ENCODE measurements at places on chromosomes 6 and 20.
A peak's percentile ranks its signal among the peaks of the same experiment; 100 is the strongest.

- DNase-seq: no peak
Measured at GRCh38 chr6:119035459-119035858, 43.0 kb downstream of the FAM184A start.

DNA sequence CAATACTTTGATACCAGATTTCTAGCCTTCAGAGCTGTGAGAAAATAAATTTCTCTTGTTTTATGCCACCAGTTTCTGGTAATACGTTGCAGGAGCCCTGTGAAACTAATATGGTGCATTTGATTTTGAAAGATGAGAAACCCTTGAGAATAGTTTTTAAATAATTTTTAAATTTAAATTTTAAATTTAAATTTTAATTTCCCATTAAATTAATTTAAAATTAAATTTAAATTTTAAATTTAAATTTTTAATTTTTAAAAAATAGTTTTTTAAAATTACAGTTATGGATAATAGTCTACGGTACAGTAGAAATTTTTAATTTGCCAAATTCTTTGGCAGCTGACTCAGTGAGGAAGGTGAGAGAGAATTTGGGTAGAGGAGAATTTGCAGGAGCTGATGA is 68.6 kb upstream of the SLC24A3 start:
- no peak for DNase-seq

- no peak for DNase-seq
Measured at GRCh38 chr6:140985679-140986275, 1146.9 kb upstream of the GJE1 start.

- no peak for DNase-seq
Measured at GRCh38 chr20:49445176-49445575, 37.3 kb downstream of the KCNB1 start.

- no peak for DNase-seq
Measured at GRCh38 chr6:81758221-81758620, 5.7 kb upstream of the TENT5A start.

DNA sequence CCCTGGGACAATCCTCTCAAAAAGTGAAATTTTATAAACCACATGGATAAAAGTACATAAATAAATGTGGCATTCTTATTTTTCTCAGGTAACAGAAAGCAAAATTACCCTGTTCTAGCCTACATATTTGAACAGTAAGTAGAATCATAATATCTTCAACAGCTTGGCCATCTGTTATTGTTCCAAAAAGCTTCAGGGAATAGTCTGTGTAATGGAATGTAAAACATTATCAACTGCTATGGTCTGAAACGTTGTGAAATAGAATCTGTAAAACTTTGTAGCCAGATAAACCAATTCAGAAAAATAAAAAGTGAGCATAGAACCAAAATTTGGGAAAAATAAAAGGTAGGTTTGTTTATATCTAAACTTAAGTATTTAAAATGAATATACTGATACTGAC is 114.7 kb downstream of the THEMIS start:
- DNase-seq: no peak

DNA sequence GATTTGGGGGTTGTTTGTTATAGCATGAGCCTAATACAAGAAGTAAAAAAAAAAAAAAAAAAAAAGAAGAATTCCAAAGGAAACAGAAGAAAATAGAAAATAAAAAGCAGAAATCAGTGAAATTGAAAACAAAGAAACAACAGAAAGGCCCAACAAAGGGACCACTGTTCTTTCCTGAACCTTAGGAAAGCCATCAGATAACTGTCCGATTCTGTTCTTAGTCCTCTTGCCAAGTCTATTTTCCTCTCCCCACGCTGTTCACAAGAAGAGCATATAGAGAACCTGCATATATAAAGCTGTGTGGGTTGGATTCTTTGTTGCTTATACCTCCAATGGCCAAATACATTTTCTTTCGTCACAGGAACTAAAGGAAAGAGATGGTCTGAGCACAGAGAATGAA is 38.0 kb upstream of the IPCEF1 start:
- no peak for DNase-seq

DNA sequence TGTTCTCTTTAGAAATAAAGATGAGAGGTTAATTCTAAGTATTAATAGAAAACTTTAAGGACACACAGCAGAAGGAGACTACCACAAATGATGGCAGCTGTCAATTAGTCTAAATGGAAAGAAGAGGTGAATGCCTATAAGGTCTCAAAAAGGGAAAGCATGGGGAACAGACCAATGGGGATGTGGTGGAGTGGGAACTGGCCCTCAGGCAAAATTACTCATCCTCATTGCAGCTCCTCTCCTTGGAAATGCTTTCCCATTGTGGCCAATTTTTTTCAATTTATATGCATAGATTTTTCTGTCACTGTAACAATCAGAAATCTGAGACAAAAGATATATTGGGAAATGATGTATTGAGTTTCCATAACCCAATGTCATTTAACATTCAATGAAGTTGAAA is 222.9 kb upstream of the DEFB112 start:
- no peak for DNase-seq

- no peak for DNase-seq
Measured at GRCh38 chr20:31716818-31717477, 5.7 kb downstream of the BCL2L1 start.

DNA sequence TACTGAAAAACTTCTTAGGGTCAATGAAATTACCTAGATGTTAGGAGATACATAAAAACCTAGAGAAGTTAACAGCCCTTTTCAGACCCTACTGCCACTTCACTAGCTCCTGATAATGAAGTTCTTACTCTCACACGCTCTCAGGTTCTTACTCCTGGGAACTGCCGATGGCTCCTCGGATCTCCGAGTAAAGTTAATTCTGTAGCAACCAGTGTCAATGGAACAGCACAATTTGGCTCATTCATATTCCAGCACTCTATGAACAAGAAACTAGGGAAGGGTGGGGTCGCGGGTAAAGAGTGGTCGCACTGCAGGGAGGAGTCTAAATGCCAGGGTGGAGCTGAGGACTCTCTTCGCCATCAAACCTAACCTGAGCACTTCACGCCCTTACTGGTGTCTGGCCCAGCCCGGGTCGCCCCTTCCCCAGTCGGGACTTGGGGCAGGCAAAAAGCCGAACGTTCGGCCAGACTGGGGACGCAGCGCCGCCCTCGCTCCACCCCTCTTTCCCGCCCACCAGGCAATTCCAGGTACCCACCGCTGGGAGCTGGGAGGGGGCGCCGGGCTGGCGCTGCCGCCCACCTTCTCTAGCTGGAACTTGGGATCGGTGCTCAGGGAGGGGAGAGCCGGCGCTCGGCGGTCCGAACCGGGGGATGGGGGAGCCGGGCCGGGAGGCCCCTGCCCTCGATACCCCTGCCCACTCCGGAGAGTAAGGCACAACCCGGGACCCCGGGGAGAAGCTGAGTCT is 744 bp downstream of the RAB23 start:
- DNase-seq: no peak

GRCh38 chr20:62961310-62961783 is 8.8 kb downstream of the SLC17A9 start:
- DNase-seq: no peak

DNA sequence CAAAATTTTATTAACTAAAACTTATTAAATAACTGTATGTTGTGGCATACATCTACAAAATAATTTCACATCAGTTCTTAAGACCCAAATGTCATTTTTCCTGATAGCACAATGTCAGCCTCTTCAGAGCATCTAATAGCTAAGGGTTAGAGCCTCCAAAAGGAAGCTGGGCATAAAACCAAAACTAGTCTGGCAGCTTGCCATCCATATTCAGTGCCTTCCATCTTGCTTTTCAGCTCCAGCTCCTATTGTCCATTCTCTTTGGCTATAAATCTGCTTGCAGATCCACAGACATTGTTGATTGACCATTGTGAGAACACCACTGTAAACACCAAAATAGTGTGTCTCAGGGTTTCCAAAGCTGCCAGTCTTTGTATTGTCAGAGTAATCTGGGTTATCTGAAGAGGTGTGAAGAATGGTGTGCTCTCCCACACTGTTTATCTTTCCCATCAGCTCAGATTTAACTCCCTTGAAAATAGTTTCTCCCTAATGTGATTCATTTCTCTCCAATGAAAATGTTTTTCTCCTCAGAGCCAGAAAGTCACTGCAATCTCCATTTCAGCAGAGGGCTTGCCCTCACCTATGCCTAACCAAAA is 154.8 kb upstream of the KCNQ5 start:
- peak; percentile 50 for DNase-seq

DNA sequence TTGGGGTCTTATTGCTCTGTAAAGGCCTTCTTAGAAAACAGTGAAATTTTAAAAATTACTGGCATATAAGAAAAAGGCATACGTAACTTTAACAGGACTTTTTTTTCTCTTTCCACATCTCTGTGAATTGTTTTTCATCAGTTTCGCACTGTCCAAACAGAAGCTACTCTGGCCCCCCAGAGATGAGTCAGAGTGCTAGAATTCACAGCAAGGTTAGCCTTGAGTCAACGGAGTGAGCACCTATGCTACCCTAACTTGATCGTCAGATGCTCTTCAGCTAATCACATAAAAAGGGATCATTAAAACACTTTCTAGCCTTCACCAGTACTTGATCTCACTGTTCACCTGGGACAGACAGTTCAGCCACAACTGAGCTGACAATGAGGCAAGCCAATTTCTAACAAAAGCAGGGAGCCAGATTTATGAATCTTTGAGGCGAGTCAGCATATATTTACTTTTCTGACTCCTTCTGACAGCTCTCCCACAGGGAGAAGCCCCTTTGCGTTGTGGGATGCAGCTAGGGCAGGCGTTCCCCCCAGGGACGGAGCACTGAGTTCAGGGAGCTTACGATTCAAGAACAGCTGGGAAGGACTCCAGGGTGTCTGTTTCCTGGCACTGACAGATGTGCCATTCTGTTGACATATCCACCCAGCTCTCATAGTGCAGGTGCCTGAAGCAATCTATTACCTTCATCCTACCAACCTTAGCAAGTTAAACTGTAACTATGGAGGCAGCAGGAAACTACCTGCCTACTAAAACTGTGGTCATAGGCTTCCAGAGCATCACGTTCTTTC is 46.4 kb upstream of the SPDEF start:
- DNase-seq: no peak

- no peak for DNase-seq
Measured at GRCh38 chr6:138680085-138680484, 93.5 kb upstream of the CCDC28A start.

DNA sequence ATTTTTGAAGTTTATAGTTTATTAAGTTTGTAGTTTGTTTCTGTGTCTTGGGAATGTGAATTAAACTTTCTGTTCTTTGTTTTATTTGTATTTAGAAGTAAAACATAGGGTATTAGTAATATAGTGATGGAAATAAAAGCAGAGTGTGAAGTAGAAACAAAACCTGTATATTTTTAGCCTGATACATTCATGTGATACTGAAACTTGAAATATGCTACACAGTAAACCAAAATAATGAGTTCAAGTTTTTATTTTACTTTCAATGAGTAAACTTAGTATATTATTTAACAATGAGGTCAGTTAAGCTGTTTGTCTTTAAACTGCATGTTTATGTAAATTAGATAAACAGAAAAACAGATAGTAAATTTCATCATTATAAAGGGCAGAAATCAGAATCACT is 1592.6 kb downstream of the GRIK2 start:
- DNase-seq: no peak

DNA sequence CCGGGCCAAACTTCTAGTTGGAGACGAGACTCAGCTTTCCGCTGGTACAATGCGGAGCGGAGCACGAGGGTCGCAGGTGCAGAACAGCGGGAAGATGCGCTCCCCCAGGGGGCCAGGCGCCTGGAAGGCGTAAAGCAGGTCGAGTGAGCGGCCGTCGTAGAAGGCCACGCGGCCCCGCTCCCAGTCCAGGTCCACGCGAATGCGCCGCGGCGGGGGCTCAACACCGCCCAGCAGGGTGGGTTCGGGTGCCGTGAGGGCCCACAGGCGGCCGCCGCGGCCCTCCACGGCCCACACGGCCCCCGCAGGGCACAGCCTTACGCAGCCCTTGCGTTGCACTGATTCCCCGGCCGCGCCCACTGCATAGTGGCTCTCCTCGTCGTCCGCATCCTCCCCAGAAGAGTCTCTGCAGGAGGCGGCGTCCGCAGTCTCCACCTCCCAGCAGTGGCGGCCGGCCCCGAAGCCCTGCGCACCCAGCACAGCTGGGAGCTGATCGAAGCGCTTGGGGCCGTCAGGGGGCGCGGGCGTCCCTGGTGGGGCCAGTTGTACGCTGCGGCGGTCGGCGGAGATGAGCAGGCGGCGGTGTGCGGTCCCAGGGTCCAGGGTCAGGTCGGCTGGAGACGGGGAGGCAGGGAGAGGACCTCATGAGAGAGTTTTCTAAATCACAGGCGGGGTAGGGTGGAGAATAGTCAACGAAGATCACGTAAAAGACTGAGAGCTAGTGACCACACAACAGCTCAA is 4.3 kb downstream of the PPP1R11 start:
- no peak for DNase-seq

GRCh38 chr6:34463299-34463698 is 2.6 kb upstream of the PACSIN1 start:
- DNase-seq: no peak

DNA sequence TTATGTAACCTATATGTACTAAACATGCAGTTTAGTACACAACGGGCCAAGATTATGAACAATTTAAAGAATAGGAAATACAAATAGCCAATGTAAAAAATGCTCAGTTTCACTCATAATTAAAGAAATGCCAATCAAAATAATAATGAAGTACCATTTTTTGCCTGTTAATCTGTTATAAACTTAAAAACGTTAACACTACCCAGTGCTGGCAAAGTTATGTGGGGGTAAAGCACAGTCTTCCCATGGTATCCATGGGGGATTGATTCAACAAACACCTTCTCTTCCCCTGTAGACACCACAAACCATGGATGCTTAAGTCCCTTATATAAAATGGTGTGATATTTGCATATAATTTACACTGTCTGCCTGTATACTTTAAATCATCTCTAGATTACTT is 205.3 kb upstream of the SIM1 start:
- DNase-seq: no peak

DNA sequence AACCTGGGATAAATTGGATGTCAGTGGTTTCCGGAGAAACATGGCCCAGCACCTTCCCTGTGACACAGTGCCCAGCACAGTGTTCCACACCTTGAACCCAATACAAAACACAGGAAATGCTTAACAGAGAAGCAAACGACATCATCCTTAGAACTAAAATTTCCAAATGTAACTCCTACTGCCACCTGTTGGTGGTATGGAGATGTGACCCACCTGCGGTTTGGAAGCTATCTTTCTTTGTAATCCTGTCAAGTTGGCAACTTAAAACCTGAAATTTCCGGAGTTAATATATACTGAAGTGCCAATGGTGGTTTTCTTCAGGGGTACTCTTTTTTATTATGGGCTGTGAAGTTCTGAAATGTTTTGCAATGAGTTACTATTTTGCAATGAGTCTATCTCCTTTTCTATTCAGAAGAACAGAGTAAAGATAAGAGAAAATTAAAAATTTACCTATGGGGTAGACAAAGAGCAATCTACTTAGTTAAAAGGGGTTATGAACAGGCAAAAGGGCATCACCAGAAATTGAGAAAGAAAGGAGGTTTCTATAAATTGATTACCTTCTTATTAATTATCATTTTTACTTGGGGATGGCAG is 658.8 kb downstream of the PTPRT start:
- DNase-seq: no peak

GRCh38 chr6:109865968-109866367 is 112.1 kb upstream of the GPR6 start:
- DNase-seq: no peak

Measured in NCI-H1436 treated with DMSO at 0.1 percent for 48 hours (cell line).